H9 (cell line): ENCODE measurements at places on chromosomes 6 and 20. TPM values are rescaled to one million over a fixed set of nuclear protein-coding genes. Genes with fewer than 3 reads are reported as not detected.

The IFNGR1 gene
- total RNA-seq = 28.4 and 32.2 TPM in 2 replicates

The RARS2 gene
- 44.4 and 45.1 TPM in 2 replicates for total RNA-seq

The HLA-F gene
- total RNA-seq = 7.0 and 7.4 TPM in 2 replicates

The RAD21L1 gene
- total RNA-seq = not detected in 2 replicates

The NMBR gene
- not detected in 2 replicates for total RNA-seq

The HSPA1B gene
- 85.1 and 90.5 TPM in 2 replicates for total RNA-seq

- H3K4me3 ChIP-seq = no peak overlapping the region; the same call in 1 of the 2 replicates
- DNase-seq = no peak
- peaks cover 20% of the 10 kb centered on the region for H3K36me3 ChIP-seq
- H3K4me1 ChIP-seq = peaks cover 3% of the 10 kb centered on the region
These were observed 634.4 kb downstream of the UTRN start for GRCh38 chr6:144919560-144919959.

DNA sequence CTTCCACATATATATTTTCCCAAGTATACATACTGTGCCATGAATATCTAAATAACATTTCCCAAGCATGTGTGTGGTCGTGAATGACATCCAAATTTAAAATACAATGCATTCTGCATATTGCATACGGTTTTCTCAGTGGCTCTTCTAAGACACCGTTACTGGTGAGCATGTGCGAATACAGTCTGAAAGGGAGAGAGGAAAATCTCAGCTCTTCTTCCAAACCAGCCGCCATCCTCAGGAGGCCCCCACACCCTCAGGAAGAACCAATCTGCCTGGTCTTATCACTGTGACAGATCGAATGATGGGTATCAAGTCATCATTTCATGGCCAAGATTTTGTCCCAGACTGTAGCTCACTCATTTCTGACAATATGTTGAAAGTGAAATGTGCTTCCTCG is 50.7 kb downstream of the ADAT2 start:
- DNase-seq = no peak
- H3K27me3 ChIP-seq = no peaks in the 10 kb centered on the region
- no peaks in the 10 kb centered on the region for H3K36me3 ChIP-seq
- H3K4me3 ChIP-seq = no peak overlapping the region
- H3K4me1 ChIP-seq = peaks cover 8% of the 10 kb centered on the region

GRCh38 chr6:142384519-142385254 is 82.9 kb downstream of the ADGRG6 start:
- no peaks in the 10 kb centered on the region for H3K36me3 ChIP-seq
- no peak overlapping the region for H3K27ac ChIP-seq
- H3K4me1 ChIP-seq = no peaks in the 10 kb centered on the region
- no peak for DNase-seq
- no peaks in the 10 kb centered on the region for H3K27me3 ChIP-seq

- DNase-seq = no peak
- H3K27ac ChIP-seq = no peak overlapping the region
- no peaks in the 10 kb centered on the region for H3K36me3 ChIP-seq
- no peak overlapping the region for H3K4me3 ChIP-seq
- H3K27me3 ChIP-seq = no peaks in the 10 kb centered on the region; the same call in 1 of the 2 replicates
These were observed 30.3 kb downstream of the CD83 start for GRCh38 chr6:14147891-14148290.

- DNase-seq = no peak
- H3K27me3 ChIP-seq = no peaks in the 10 kb centered on the region
- H3K4me3 ChIP-seq = no peak overlapping the region
- no peaks in the 10 kb centered on the region for H3K4me1 ChIP-seq
- H3K36me3 ChIP-seq = no peaks in the 10 kb centered on the region
- no peak overlapping the region for H3K27ac ChIP-seq
These were observed 31.5 kb upstream of the IRAK1BP1 start for GRCh38 chr6:78835817-78836216.

GRCh38 chr20:49656304-49656703 is 57.4 kb downstream of the B4GALT5 start:
- peaks cover 10% of the 10 kb centered on the region; the same call in 1 of the 2 replicates for H3K4me1 ChIP-seq
- H3K4me3 ChIP-seq = no peak overlapping the region

- peaks cover 4% of the 10 kb centered on the region for H3K4me1 ChIP-seq
- H3K4me3 ChIP-seq = no peak overlapping the region
- no peak for DNase-seq
- H3K27ac ChIP-seq = no peak overlapping the region
- no peaks in the 10 kb centered on the region for H3K36me3 ChIP-seq
These were observed 57.2 kb upstream of the TGM3 start for GRCh38 chr20:2238601-2239000.

DNA sequence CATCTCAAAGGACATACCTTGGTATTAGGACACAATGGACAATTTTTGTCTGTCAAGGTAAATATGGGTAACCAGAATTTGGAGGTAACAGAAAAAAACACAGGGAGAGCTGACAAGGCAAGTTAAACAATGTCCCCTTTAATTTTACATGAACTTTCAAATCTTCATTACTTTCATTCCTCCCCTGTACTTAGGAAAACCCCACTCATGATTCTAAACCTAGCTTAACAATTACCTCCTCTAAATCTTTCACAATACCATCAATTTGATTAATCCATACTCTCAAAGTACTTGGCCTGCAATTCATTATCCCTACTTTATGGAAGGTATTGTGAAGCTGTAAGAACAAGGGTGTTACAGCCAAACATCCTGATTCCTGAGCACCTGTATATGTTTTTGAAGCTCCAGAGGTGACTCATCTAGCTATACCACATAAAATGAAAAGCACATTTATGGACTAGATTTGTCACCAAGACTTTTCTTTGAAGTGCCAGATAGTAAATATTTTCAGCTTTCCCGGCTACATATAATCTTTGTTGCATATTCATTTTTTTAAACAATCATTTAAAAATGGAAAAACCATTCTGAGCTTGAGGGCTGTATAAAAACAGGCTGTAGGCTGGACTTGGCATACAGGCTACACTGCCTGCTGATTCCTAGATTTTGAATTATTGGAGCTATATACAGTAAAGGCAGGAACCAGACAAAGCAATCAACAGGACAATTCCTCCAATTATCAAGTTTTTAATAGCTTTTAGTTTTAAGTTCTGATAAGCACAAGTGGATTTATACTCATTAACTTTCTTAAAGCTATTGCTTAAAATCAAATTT is 22.9 kb downstream of the DEK start:
- no peak for DNase-seq
- H3K36me3 ChIP-seq = peaks cover 93% of the 10 kb centered on the region
- no peaks in the 10 kb centered on the region; the same call in 1 of the 2 replicates for H3K4me1 ChIP-seq
- H3K4me3 ChIP-seq = no peak overlapping the region

- no peak overlapping the region for H3K4me3 ChIP-seq
- DNase-seq = no peak
- no peak overlapping the region for H3K27ac ChIP-seq
- peaks cover 5% of the 10 kb centered on the region; the same call in 1 of the 2 replicates for H3K36me3 ChIP-seq
- H3K4me1 ChIP-seq = no peaks in the 10 kb centered on the region; the same call in 1 of the 2 replicates
These were observed 20.2 kb upstream of the TNFAIP3 start for GRCh38 chr6:137846772-137847313.

DNA sequence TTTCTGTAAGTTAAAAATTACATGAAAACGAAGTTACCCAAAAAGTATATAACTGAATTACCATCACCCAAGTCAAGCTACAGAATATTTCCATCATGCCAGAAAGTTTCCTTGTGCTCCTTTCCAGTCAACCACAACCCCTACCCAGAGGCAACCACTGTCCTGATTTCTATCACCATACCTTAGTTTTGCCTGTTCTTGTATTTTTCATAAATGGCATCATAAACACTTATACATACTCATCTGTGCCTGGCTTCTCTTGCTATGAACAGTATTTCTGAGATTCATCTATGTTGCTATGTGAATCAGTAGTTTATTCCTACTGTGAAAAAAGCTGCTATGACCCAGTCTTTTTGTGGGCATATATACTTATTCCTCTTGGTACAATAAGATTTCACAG is 7.4 kb downstream of the FKBP5 start:
- DNase-seq = no peak
- H3K4me1 ChIP-seq = no peaks in the 10 kb centered on the region; the same call in 1 of the 2 replicates
- no peak overlapping the region for H3K27ac ChIP-seq
- no peak overlapping the region for H3K4me3 ChIP-seq
- no peaks in the 10 kb centered on the region for H3K27me3 ChIP-seq
- peaks cover 8% of the 10 kb centered on the region; the same call in 1 of the 2 replicates for H3K36me3 ChIP-seq
